Fibroblast of villous mesenchyme (primary cell): ENCODE measurements at places on chromosomes 4 and X. TPM values are rescaled to one million over a fixed set of nuclear protein-coding genes. Genes with fewer than 3 reads are reported as not detected.

IL1RAPL1 gene
- total RNA-seq, result 1.3 TPM in 2 replicates

PRRG1 gene
- 12.6 and 19.0 TPM in 2 replicates for total RNA-seq

SPANXC gene
- not detected in 2 replicates for total RNA-seq

GUCY1A1 gene
- total RNA-seq, result 0.32 and 0.43 TPM in 2 replicates

SLC9B2 gene
- 15.1 and 20.7 TPM in 2 replicates for total RNA-seq

CT55 gene
- total RNA-seq, result not detected in 2 replicates

AREG gene
- total RNA-seq, result under 0.01 TPM in 1 of 2 replicates, not detected in the other

SMIM31 gene
- total RNA-seq, result not detected in 2 replicates

GPR34 gene
- total RNA-seq, result under 0.01 TPM in 1 of 2 replicates, not detected in the other

PABPC1L2B gene
- total RNA-seq, result not detected in 2 replicates

GLRB gene
- 6.8 and 16.4 TPM in 2 replicates for total RNA-seq

TMEM164 gene
- 11.7 and 12.2 TPM in 2 replicates for total RNA-seq

HTN3 gene
- total RNA-seq, result not detected in 2 replicates

NHS gene
- total RNA-seq, result 2.6 and 5.2 TPM in 2 replicates

SLC49A3 gene
- 3.9 and 7.1 TPM in 2 replicates for total RNA-seq

CNKSR2 gene
- 1.9 and 4.7 TPM in 2 replicates for total RNA-seq

TMSB15A gene
- 1.7 and 3.9 TPM in 2 replicates for total RNA-seq

PWWP3B gene
- 4.5 and 5.2 TPM in 2 replicates for total RNA-seq
